ENCODE measurements at places on chromosomes 11 and 22.

- DNase-seq, result no peak
Measured at GRCh38 chr11:15638386-15638787, 523.7 kb downstream of the INSC start.

- DNase-seq, result no peak
Measured at GRCh38 chr11:75461151-75461550, 28.1 kb upstream of the KLHL35 start.

DNA sequence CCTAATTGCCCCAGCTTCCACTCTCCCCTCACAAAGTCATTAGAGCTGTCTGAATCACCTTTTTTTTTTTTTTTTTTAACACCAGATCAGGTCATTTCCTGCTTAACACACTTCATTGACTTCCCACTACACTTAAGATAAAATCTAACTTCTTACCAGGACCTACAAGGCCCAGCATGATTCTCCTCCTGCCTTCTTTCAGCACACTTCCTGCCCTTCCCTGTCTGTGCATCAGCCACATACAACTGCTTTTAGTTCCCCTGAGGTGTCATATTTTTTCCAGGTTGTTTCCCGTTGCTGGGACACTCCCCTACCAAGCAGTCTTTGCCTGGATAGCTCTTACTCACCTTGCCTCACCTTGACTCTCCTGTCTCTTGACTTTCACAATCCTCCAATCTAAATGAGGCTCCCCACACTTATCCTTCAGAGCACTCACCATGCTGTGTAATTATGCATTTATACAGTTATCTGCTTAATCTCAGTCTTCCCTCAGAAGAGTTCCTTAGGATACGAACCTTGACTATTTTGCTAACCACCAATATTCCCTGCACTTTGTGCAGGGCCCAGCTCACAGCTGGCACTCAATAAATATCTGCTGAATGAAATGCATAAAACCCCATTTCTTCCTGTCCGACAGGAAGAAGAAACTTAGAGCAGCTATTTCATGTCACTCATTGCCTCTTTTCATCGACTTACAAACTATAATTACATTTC is 96.6 kb upstream of the AKIP1 start:
- no peak for DNase-seq

GRCh38 chr11:23673366-23673765 is 813.1 kb upstream of the CCDC179 start:
- no peak for DNase-seq

DNA sequence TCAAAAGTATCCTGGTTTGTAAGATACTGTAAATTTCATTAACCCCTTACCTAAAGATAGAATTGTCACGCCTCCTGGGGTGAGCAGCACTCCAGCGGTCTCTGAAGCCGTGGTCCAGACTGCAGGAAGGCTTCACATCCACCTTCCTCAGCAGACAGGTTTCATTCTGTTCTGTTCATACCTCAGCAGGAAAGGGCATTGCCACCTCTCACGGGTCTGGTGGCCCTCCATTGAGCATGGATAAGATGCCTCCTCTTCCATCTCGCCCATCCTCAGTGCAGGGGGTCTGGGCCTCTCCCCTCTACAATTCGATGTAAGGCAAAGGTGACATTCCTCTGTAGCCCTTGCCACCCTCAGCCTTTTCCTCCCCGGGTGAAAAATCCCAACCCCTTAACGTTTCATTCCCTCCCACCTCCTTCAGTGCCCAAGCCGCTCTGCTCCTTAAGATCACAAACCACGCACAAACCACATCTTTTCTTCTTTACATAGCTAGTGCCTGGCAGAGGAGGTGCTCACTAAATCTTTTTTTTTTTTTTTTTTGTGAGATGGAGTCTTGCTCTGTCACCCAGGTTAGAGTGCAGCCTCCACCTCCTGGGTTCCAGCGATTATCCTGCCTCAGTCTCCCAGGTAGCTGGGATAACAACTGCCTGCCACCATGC is 28.5 kb downstream of the RPUSD4 start:
- no peak for DNase-seq

GRCh38 chr11:125282596-125282914 is 118.0 kb downstream of the PKNOX2 start:
- DNase-seq, result no peak

DNA sequence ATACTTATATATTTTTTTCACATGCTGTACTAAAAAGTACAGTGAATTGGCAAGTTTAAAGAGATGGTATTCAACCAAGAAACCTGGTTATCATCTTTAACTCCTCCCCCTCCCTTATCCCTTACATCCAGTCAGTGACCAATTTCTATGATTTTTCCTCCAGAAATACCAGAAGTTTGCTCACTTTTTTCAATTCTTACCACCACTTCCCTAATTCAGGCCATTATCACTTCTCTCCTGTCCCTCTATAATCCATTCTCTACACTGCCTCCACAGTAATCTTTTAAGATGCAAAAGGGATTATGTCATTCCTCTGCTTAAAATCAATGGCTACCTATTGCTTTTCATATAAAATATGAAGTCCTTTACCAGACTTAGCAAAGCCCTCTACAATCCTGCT is 62.8 kb downstream of the CEP57 start:
- DNase-seq, result no peak

GRCh38 chr11:130000552-130001176 is 2.0 kb downstream of the PRDM10 start:
- no peak for DNase-seq

GRCh38 chr11:100932474-100933100 is 197.0 kb downstream of the PGR start:
- no peak for DNase-seq

- no peak for DNase-seq
Measured at GRCh38 chr11:124876818-124877630, 11.8 kb downstream of the ROBO3 start.

GRCh38 chr22:17090550-17090949 is 5.8 kb downstream of the IL17RA start:
- no peak for DNase-seq

GRCh38 chr11:130737866-130738431 is 178.3 kb downstream of the SNX19 start:
- DNase-seq, result no peak

- no peak for DNase-seq
Measured at GRCh38 chr11:130671801-130672700, 223.6 kb downstream of the ADAMTS15 start.

- DNase-seq, result no peak
Measured at GRCh38 chr22:20032407-20032991, 11.6 kb downstream of the TANGO2 start.

- no peak for DNase-seq
Measured at GRCh38 chr11:64913171-64913727, 3.8 kb downstream of the ATG2A start.

DNA sequence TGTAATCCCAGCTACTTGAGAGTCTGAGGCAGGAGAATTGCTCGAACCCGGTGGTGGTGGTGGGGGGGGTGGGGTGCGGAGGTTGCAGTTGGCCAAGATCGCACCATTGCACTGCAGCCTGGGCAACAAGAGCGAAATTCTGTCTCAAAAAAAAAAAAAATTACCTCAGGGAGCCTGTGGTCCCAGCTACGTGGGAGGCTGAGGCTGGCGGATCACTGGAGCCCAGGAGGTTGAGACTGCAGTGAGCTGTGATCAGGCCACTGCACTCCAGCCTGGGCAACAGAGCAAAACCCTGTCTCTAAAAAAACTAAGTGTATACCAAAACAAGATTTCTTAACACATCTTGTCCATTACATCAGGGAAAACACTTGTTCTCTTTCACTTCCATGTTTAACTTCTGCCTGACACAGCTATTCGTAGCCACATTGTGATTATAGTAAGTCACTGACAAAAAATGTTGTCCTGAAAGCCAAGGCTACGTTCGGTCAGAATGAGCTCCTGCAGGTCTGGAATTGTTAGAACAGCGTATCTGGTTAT is 1.4 kb downstream of the TMEM80 start:
- DNase-seq, result no peak

DNA sequence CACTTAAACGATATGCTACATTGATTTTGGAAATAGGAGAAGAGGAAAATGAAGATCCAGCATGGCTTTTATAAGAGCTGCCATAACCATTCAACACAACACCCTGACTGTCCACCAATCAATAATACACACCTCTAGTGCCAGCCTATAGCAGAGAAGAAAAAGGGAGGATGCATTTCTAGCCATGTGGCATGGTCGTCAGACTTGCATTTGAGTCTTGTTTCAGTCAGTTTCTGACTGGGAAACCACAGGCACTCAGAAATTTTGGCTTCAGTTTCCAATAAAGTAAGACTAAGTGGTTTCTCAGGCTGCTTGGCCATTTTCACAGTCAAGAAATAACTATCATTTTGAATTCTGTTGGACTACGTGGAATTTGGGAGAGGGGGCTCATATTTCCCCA is 523.5 kb upstream of the LRRC4C start:
- no peak for DNase-seq

GRCh38 chr11:2441171-2441570 is 3.1 kb downstream of the TRPM5 start:
- DNase-seq, result no peak

- DNase-seq, result no peak
Measured at GRCh38 chr11:16917941-16918340, 96.3 kb downstream of the PLEKHA7 start.

GRCh38 chr22:25908212-25908611 is 166.2 kb downstream of the MYO18B start:
- DNase-seq, result no peak

GRCh38 chr11:117901601-117902000 is 25.1 kb upstream of the FXYD6 start:
- no peak for DNase-seq

DNA sequence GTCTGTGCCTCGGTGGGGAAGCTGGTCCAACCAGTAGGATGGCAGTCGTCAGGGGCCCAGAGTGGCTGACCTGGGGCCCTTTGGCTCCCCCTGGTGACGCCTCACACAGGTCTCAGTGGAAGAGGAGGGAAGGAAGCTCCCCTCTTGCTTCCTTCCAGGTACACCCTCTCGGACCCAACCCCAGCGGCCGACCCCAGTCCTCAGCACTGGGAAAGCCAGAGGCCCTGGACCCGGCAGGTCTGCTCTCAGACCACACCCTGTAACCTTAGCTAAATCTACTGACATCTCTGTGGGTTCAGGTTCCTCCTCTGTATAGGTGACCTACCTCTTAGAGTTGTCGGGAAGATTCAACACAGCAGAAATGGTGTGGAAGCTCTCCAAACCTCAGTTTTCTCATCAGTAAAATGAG is 3.4 kb upstream of the SCUBE1 start:
- peak; percentile 38 for DNase-seq

DNA sequence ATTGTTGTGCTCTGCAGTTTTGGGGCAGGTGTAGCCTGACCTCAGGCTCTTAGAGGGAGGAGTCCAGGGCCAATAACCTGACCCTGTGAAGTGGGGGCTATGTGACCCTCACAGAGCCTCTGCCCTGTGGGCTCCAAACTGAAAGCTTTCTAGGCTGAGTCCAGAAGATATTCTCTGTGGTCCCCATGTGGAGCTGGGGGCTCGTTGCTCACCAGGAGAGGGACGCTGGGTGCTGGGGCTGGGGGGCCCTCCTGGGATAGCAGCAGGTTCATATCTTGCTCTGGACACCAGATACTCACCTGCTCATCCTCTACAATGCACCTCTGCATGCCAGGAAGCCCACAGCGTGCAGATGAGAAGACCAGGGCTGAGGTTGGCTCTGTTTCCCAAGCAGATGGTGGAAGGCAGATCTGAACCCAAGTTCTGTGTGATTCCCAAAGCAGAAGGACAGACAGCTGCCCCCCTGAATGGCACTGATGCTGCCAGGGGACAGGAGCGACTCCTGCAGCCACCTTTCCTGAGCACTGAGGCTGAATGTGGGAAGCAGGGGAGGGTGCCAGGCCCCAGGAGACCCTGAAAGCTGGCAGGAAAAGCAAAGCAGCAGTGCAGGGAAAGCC is 1022.0 kb downstream of the TBC1D22A start:
- DNase-seq, result no peak

DNA sequence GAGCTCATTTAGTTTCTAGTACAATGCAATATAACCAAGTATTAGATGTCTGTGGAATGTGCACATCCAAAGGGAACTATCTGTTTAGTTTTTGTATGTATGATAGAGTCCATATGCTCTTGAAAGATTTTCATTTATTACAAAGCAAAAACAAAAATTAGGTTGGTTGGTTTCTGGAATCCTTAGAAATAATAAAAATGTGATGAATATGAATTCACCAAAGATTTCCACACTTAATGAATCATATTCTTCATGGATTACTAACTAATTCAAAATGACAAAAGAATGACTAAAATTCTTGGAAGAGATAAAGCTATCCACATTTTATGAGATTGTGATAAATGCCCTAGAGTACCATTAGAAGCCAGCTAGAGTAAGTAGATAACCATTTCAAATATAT is 261.1 kb downstream of the SBF2 start:
- DNase-seq, result no peak

DNA sequence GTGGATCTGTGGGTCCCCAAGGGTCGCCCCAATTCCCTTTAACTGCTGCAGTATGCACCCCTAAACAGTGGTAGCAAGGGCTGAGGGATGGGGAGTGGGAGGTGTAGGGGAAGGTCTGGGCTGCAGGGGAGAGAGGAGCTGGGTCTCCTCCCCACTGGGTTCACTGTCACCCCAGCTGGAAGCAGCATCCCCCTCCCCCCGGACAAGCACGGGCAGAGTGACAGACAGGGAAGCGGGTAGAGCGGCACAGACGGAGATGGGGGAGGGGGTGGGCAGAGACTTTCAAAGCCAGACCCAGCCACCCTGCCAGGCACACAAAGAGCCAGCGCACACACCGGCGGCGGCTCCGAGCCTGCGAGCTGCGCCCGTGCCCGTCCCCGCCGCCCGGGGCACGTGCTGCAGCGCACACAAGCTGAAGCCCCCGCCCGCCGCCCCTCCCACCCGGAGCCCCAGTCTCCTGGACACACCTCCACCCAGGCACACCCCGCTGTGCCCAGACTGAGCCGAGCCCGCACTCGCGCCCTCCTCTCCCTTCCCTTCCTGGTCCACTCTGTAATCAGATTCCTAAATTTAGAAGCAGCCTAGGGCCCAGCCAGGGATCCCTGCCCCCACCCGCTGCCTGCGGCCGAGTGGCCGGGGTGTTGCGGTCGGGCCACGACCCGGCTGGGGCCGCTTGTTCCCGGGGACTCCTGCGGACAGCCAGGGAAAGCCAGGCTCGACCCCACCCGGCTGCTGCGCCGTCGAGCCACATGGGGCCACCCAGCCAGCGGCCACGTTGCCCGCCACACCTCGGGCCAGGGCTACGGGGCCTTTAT is 935 bp upstream of the RCOR2 start:
- DNase-seq, result no peak

DNA sequence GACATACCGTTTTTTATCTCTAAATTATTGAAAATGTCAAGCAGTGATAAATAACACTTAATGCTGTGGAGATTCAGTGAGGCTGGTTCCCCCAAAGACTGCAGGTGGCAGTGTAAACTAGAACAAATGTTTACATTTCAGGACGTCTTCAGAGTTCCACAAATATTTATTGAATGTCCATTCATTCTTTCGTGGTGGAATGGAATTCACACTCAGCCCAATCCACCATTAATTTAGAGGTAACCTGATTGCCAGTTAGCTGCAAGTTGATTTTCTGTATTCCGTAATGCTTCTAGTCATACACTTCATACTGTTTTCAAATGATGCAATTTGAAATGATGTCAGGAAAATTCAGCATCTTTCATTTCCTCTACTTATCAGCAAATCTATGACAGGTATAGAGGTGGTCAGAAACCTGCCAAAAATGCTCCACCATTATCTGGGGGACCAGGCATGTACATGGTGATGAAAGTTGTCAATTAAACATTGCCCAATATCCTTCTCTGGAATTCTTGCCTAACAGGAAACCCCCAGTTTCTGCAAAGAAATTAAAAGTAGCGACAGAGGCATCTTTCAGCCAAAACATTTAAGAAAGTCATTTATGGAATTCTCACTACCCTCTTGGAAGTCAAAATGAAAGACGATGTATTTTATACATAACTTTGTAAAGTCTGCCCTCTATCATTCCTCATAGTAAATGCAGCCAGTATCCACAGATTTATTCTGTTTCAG is 94.3 kb upstream of the BMAL1 start:
- no peak for DNase-seq
